ENCODE measurements at places on chromosomes 1 and 21.

DNA sequence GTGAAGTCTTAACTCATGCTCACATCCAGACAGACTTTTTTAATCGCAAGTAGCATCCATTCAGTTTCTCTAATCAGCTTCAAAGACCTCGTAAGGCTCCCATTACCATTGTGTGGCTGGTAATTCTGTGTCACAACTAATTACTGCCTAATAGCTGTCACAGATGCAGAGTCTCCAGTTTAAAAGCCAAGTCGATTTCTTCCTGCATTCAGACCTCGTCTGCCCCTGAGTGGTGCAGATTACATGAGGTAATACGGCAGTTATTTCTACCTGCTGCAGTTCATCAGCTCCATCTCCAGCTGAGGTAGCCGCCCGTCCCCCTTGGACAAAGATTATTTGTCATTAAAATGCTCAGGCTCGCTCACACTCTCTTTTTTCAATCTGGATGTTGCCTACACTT, 34.4 kb upstream of the OLIG2 start:
- DNase-seq, result no peak

DNA sequence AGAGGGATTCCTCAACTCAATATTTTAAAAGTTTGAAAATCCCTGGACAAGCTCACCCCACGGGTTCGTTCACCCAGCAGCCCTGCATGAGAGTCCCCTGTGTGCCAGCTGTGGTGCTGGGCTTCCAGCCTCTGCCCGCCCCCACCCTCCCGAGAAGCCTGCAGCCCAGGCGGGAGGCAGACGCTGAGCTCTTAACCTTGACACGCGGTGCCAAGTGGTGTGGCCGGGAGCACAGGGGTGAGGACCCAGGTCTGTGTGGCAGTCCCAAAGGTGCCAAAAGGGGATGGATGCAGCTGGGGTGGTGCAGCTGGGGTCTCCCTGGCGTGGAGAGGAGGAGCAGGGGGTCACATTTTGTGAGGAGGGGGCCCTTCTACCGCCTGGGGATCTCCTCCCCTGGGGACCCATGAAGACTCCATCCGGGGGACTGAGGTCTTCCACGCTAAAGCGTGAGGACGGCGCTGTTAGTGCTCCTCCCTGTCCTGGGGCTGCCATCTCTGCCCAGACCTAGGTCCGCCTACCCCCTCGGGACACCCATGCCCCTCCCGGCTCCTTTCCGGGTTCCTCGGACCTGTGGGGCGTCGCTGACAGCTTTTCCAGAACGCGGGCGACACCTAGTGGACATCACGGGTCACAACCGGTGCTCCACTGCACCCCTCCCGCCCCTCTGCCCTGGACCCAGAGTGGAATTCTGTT, 12.9 kb downstream of the PLA2G2F start:
- DNase-seq, result peak; percentile 90

GRCh38 chr1:45604239-45604638, 19.6 kb downstream of the CCDC17 start:
- no peak for DNase-seq

- DNase-seq, result no peak
Observed at GRCh38 chr21:21714426-21714825, 716.2 kb downstream of the NCAM2 start.
